ENCODE measurements at places on chromosomes 4 and X. TPM values are rescaled to one million over a fixed set of nuclear protein-coding genes. Genes with fewer than 3 reads are reported as not detected.

Gene SHROOM3
- total RNA-seq: 35.5 TPM

DNA sequence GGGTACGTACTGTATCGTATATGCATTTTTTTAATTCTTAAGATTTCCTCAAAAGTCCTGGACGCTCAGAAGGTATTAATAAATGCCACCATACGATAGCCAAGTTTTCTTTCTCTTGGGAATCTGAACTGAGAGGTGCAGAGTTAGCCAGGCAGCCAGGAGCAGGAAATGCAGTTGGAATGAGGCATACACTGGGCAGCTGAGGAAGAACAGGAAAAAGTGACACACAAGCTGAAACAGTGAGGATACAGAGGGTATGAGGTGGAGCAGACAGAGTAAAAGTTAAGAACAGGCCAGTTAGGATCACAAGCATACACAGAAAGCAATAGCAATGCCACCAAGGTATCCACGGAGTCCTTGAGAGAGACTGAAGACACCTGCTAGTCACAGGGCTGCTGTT lies 13.4 kb downstream of the UFSP2 start:
- DNase-seq: no peak

DNA sequence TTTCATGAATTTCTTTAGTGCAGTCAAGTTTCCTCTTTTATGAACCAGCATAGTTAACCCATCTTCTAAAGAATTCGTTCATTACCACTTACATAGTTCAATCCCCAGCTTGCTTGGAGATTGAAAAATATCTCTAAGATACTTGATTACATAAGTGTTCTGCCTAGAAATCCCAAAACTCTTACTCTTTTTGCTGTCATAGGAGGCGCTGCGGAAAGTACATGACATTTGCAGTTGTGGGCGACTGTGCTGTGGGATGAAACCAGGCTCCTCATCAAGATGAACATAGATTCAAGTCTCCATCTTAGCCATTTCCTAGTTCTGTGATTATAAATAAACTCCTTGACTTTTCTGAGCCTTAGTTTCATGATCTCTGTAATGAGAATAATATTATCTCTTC lies 107.1 kb upstream of the SORBS2 start:
- DNase-seq: no peak

DNA sequence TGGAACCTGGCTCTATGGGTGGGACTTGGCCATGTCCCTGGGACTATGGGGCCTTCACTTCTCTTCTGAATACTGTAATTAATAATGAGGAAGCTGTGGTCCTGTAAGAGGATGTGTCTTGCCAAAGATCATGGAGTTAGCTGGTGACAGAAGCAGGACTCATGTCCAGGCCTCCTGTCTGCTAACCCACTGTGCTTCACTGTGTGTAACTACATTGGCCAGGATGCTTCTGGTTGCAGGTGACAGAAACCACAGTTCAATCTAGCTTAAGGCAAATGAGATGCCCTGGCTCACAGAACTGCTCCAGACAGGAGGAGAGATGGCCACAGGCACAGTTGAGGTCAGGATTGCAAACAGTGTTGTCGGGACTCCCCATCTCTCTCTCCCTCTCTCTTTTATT lies 3.1 kb downstream of the MTMR1 start:
- no peak for DNase-seq

- no peak for DNase-seq
Observed at GRCh38 chr4:8874003-8874895, 2.6 kb upstream of the HMX1 start.

DNA sequence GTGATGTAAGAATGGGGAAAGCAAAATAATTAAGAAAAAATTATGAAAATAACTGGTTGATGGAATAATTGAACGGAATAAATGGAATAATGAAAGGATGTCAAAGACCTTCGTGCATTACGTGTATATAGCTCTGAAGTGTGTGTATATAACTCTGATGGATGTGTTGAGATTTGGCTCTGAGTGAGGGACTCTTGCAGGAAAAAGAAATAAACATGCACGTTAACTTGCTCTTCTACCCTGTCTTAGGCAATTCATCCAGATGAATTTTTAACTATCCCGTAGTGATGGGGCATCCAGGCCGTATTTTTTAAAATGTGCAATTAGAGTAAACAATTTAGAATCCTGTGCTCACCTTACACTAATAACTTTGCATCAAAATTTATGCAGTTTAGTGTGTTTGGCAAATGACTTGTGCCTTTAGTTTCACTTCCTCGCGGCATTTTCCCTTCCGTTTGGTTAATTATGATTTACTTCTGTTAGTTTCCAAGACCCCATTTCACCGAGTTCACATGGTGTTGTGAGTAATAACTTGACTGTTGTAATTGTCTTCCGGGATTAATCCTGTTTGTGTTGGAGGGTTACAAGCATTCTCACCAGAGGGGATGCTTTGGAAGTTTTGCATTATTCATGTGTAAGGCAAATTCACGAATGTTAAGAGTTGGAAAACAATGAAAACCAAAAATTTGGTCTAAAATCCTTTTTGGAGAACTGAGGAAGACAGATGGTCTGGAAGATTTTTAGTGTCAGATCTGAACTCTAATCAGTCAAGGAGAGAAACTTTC lies 256.5 kb upstream of the FAT1 start:
- no peak for DNase-seq
